Heart left ventricle (tissue), 16 donors: ENCODE measurements at places on chromosomes 2 and 18. TPM values are rescaled to one million over a fixed set of nuclear protein-coding genes. Genes with fewer than 3 reads are reported as not detected.

GRCh38 chr18:47756364-47757016 lies 174.0 kb downstream of the SMAD2 start:
- H3K4me1 ChIP-seq = no peaks in the 10 kb centered on the region
- DNase-seq = peak; percentile 28
- H3K4me3 ChIP-seq = no peak overlapping the region
- no peak overlapping the region for H3K27ac ChIP-seq

DNA sequence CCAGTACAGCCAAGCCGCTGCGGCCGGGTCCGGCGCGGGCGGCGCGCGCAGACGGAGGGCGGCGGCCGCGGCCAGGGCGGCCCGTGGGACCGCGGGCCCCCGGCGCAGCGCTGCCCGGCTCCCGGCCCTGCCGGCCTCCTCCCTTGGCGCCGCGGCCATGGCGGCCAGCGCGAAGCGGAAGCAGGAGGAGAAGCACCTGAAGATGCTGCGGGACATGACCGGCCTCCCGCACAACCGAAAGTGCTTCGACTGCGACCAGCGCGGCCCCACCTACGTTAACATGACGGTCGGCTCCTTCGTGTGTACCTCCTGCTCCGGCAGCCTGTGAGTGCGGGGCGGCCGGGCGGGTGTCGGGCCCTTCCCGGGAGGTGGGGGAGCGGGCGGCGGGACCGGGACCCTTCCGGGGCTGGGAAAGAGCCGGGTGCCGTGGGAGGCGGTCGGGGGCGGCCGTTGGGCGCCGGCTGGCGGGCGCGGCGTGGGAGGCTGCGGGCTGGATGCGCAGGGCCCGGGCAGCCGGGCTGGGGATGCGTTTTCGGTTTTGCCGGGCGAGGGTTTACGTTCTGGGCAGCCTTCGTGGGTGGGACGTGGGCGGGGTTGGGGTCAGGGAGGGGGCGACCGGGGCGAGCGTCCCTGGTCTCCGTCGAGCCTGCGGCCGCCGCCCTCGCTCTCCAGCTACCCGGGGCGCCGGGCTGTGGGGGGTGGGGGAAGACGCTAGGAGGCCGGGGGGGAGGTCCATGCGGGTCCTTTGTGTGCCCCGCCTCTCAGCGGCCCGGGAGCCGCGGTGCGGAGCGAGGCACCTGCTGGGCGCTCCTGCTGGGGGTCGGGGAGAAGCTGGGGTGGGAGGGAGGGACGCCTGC lies 537 bp downstream of the AGFG1 start:
- H3K4me1 ChIP-seq = peaks cover 21% of the 10 kb centered on the region
- H3K27ac ChIP-seq = peak overlapping the region; percentile 85
- H3K36me3 ChIP-seq = no peaks in the 10 kb centered on the region
- H3K27me3 ChIP-seq = no peaks in the 10 kb centered on the region
- peak overlapping the region; percentile 91 for H3K4me3 ChIP-seq

- H3K27me3 ChIP-seq = no peaks in the 10 kb centered on the region
- no peak overlapping the region for H3K27ac ChIP-seq
- peaks cover 22% of the 10 kb centered on the region for H3K4me1 ChIP-seq
- H3K36me3 ChIP-seq = no peaks in the 10 kb centered on the region
Measured at GRCh38 chr2:96239745-96240264, 26.0 kb downstream of the TMEM127 start.

DNA sequence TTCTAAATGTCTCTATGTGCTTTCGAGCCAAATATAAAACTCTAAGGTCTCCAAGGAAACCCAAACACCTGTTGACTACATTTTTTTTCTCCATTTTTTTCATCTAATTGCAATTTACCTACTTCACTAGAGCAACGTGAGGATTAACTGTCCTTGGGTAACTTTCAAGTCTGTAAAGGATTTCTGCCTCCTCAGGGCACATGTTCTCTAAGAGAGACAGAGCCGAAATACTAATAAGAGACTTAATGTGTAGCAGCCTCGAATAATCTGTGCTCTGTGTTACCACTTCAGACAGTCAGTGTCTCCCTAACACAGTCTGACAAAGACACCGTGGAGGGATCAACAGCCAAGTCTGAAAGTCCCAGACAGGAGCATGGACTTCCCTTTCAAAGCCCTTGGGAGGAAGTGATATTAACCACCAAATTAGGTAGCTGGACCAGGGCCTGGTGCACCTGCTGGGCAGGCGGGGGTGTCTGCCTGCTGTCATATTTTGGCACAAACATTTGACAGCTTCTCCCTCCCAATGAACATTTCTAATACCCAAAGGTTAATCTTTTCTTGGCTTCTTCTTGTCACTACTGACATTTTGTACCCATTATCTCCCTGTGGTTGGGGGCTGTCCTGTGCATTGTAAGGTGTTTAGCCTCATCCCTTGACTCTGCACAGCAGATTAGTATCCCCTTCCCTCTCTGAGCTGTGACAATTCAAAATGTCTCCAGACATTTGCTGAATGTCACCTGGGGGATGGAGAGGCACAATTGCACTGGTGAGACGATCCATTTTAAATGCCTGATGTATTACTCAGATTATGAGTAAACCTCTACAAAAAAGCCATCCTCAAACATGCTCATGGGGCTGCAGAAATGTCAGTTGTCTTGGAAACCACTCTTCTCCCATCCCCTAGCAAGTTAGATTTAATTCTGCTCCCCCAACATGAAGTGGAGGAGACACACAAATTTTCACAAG lies 45.7 kb upstream of the LYPD1 start:
- no peak overlapping the region for H3K4me3 ChIP-seq
- no peak for DNase-seq
- H3K36me3 ChIP-seq = no peaks in the 10 kb centered on the region

Gene RTP5
- not detected for total RNA-seq

Gene ZNF521
- 12.2 TPM for total RNA-seq
